ENCODE measurements at places on chromosomes 2 and 18.

- DNase-seq: no peak
Measured at GRCh38 chr18:52907543-52908308, 567.7 kb downstream of the DCC start.

GRCh38 chr18:2324459-2324858 is 246.8 kb downstream of the METTL4 start:
- DNase-seq: no peak

GRCh38 chr2:85635011-85635410 is 19.0 kb downstream of the USP39 start:
- no peak for DNase-seq

- DNase-seq: no peak
Measured at GRCh38 chr2:61988462-61989366, 83.2 kb downstream of the COMMD1 start.

DNA sequence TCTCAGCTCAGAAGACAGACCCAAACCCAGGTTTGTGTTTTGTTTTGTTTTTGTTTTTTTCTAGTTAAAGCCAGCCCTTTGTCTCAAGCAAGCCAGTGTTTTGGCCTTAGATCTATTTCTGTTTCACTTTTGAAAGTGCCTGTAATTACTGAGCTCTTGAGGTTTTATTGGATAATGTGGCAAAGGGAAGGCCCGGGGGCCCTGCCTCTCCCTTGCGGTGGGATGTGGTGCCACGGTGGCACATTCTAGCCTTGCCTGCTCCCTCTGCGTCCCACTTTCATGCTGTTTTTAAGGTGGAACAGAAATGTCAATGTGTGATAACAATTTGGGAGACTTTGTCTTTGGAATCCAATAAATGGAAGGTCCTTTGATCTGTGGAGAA is 2.5 kb downstream of the HPCAL1 start:
- DNase-seq: no peak

GRCh38 chr2:115214050-115214449 is 771.6 kb downstream of the DPP10 start:
- DNase-seq: no peak

- DNase-seq: no peak
Measured at GRCh38 chr2:118815731-118816130, 31.7 kb downstream of the EN1 start.

Measured in stimulated activated CD4-positive, alpha-beta T cell treated with anti-CD3 and anti-CD28 coated beads, TNF-alpha, amount 100 ng/mL, for 4 hours (primary cell).